Dorsolateral prefrontal cortex (tissue), 122 donors: ENCODE measurements at places on chromosomes 6 and 20. TPM values are rescaled to one million over a fixed set of nuclear protein-coding genes. Genes with fewer than 3 reads are reported as not detected.

DNA sequence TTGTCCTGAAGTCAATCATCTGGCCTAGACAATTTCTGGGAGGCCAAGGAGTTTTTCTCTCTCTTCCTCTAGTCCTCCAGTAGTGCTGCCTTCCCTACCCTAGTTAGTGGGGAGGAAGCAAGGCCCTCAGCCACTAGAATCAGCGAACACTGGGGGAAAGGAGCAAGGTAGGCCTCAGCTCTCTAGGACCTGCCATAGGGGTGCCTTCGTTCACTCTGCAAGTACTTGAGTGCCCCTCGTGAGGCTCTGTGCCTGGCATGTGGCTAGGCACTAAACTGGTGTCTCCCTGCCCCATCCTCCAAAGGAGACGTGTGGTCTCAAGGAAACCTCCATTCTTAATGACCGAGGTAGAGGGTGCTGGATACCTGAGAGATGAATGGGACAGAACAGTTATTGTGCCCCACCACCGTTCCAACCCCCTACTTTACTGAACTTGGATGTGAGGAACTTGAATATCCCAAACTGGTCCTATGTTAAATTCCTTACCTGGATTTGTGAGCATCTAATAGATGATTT, 1.1 kb downstream of the DEF6 start:
- DNase-seq: no peak

DNA sequence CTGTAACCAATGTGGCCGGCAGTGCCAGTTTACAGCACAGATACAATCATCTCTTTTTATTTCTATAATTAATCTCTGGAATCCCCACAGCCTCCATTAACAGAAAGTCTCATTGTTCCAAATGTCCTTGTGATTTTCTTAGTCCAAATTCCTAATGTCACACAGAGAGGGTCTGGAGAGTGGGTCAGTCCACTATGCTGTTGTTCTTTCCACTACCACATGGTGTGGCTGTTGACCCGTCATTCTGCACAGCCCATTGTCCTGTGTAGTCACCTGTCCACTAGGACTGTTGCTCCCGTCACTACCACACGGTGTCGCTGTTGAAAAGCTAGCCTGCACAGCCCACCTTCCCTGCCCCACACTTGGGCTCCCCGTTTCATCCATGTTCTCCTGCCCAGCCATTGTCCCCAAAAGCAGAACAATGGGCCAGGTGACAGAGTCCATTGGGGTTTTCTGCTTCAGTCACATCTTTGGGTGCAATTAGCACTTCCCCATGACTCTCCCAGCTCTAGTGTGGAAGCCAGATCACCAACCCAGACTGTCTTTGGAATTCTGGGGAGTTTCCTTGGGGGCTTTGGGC, 8.6 kb upstream of the LBP start:
- no peak for DNase-seq

- no peak for DNase-seq
Observed at GRCh38 chr20:43962530-43962929, 47.9 kb downstream of the TOX2 start.

DNA sequence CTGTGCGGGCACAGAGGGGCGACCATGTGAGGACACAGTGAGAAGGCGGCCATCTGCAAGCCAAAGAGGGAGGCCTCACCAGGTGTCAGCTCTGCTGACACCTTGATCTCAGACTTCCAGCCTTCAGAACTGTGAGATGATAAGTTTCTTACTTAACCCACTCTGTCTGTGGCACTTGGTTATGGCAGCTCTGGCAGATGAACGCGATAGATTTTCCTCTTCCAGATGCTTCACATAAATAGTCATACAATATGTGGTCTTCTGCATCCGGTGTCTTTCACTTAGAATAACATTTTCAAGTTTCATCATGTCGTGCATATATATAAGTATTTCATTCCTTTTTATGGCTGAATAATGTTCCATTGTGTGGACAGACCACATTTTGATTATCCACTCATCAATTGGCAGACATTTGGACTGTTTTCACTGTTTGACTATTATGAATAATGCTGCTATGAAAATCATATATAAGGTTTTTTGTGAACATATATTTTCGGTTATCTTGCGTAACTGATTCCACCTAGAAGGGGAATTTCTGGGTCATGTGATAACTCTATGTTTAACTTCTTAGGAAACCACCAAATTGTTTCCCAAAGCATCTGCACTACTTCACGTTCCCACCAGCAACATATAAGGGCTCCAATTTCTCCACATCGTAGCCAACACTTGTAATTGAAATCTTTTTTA, 30.2 kb downstream of the PRR18 start:
- DNase-seq: no peak

- DNase-seq: no peak
Observed at GRCh38 chr6:125639466-125640020, 109.9 kb upstream of the HEY2 start.

DNA sequence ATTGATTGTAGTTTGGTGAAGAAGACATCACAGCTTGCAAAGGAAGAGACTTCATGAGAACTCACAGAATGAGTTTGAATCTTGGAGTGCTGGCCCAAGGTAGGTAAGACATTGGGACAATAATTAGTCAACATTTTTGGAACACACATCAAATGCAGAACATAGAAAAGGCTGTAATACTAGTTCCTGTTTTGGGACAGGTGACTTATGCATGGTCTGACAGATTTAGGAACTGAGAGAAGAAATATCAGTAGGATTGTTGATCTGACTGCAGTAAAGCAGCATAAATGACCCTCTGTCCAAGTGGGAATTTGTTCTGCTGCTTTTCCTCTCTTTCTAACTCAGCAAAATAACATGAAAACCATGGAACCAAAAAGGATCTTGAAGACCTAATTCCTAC, 102.3 kb upstream of the MAP3K7 start:
- no peak for DNase-seq

DNA sequence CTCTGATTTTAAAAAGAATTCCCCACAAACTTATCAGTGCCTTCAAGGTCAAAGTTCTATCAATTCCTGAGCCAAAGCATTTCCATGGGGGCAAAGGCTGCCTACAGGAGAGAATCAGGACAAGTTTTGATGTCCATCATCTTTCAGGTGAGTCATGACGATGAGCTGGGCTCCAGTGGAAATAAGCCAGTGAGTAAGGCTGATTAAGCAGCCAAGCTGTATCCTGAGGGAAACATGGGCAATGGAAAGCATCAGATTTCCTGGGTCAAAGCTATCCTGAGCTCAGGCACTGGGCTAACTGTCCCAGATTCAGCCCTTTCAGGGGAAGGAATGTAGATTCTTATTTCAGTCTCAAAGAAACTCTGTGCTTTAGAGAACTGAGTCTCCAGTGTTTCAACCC, 377.4 kb downstream of the CD109 start:
- DNase-seq: no peak

DNA sequence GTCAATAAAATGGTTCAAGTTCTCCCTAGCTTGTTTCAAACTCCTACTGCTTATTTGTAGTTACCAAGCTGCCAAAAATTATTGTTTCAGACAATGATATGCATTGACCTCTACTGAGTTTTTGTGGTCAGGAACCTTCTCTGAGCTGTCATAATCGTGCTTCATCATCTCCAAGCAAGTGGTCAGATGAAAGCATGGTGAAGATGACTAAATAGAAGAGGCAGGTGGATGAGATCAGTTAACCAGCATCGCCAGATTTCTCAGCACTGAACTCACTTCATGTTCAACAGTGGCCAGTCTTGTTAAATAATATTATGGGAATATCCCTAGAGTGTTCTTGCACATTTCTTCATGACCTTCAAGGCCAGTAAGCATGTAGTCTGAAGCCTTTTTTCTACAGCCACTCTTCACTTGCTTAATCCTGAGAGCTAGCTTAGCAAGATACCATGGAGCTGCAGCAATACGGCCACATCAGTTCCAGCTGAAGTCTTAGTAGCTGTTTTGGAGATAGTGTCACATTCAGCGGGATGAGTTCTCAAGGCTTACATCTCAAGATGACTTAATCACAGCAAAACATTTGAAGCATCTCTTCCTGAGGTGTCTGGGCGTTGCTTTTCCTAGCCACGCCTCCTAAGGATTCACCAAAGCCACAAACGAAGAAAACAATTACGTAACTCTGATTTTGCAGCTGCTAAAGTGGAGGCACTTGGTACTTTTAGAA, 101.6 kb upstream of the TMEM30A start:
- DNase-seq: no peak

GRCh38 chr6:93474733-93475179, 55.4 kb upstream of the EPHA7 start:
- no peak for DNase-seq

DNA sequence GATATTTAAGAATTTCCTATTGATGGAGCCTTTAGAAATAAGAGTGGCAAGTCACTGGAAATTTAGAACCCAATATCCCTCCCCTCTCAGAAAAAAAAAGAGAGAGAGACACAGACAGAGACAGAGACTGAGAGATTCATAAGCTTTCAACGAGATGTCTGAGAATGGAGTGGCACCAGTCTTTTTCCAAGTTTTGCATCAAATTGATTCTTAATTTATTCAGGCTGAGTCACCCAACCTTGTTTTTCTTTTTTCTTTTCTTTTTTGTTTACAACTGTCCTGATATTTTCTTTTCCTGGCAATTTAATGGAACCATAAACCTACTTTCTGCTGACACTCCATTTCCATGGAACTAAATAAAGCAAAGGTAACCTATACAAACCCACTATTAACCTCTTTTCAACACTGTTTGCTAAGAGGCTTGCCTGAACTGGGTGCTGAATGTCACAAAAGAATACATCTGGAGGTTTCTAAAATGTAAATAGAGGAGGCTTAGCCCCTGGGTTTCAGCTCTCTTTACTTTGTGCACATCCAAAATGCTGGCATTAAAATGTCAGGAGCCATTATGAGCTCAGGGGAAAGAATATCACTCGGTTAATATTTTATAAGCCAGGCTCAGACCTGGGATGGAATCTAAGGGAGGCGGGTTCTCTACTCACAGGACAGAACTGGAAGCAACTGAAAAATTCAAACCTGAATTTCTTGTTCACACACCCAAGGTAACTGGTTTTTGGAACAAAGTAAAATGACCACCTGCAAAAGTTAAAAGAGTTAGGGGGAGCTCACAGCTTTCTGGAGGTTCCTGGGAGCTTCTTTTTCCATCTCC, 100.8 kb downstream of the BFSP1 start:
- DNase-seq: no peak

DNA sequence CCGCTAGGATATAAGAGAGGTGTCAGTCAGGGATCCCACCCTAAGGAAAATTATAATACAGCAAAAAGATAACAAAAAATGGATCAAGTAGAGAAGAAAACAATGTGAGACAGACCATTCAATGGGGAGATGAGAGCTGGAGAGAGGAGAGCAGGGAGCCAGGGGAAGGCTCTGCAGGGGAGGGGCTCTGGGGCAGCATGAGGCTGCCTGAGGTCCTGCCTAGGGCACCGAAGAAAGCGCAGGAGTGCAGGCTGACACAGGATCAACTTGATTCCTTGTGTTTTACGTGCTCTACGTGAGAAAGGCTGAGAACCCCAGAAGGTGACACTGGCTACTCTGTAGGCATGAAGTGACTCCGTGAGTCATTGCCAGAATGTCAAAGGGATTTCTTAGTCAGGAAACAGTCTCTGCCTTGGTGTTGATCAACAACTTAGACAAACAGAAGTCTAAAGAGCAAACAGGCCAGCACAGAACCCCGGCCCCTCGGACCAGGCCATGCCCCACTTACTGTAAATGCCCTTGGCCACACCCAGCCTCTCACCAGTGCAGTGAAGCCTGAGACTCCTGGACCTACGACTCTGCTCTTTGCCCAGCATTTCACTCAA, 290.1 kb upstream of the PRDM1 start:
- DNase-seq: no peak

DNA sequence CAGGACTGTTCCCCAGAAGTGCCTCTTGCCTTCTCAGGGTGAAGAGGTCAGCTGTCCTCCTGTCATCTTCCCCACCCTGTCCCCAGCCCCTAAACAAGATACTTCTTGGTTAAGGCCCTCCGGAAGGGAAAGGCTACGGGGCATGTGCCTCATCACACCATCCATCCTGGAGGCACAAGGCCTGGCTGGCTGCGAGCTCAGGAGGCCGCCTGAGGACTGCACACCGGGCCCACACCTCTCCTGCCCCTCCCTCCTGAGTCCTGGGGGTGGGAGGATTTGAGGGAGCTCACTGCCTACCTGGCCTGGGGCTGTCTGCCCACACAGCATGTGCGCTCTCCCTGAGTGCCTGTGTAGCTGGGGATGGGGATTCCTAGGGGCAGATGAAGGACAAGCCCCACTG, 9.8 kb downstream of the PI16 start:
- peak; percentile 28 for DNase-seq

GRCh38 chr20:10591946-10592521, 81.8 kb downstream of the JAG1 start:
- DNase-seq: no peak

DNA sequence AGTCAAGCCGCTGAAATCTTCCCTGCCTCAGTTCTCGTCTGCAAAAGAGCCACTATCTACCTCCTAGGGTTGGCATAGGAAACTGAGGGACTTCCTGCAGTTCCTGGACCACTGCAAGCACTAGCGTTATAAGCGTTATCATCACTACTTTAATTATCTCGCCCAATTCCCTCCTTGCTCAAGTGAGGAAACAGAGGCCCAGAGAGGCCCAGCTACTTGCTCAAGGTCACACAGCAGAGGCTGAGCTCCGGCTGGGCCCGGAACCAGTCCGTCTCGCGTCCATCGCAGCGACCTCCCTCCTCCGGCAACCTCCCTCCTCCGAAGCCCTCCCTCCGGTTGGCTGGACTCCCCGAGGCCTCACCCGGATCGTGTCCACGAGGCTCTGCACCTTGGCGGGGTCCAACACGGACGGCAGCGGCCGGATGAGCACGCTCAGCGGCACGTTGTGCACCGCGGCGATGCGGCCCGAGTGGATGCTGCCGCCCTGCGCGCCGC, 338 bp downstream of the SRXN1 start:
- DNase-seq: no peak

DLL1 gene
- 12.2 TPM for total RNA-seq

FRK gene
- total RNA-seq: 1.2 TPM

ZSCAN31 gene
- total RNA-seq: 34.4 TPM

PPP1R3G gene
- total RNA-seq: 2.2 TPM
